Skin of body (tissue), 3 donors: ENCODE measurements at places on chromosomes 7 and 10. TPM values are rescaled to one million over a fixed set of nuclear protein-coding genes. Genes with fewer than 3 reads are reported as not detected.

Gene OR2A12
- total RNA-seq, result not detected

Gene SPDYE1
- total RNA-seq, result 0.10 TPM

Gene LHPP
- 7.7 TPM for total RNA-seq

Gene TEX47
- total RNA-seq, result not detected

Gene ASAH2
- 0.49 TPM for total RNA-seq

Gene CALCR
- 0.49 TPM for total RNA-seq

Gene CRYGN
- total RNA-seq, result not detected

Gene TMEM270
- total RNA-seq, result not detected

Gene ACSM6
- 4.5 TPM for total RNA-seq

Gene SLC18A3
- total RNA-seq, result not detected

Gene PLA2G12B
- not detected for total RNA-seq

Gene C7orf57
- 0.10 TPM for total RNA-seq

Gene GBX1
- 0.30 TPM for total RNA-seq

Gene PRKAG2
- 15.2 TPM for total RNA-seq

Gene ZNF467
- total RNA-seq, result 3.6 TPM

Gene KLF14
- total RNA-seq, result 0.89 TPM

Gene COL13A1
- 10.1 TPM for total RNA-seq

Gene PLPP4
- total RNA-seq, result 5.3 TPM

Gene SSC4D
- 0.89 TPM for total RNA-seq

Gene CNPY1
- total RNA-seq, result 0.10 TPM

Gene SLC35G1
- total RNA-seq, result 3.2 TPM

Gene ZDHHC4
- 30.3 TPM for total RNA-seq

Gene PRDX3
- 92.0 TPM for total RNA-seq

Gene CDC14C
- not detected for total RNA-seq

Gene GPR85
- 1.9 TPM for total RNA-seq

Gene LBX1
- 0.20 TPM for total RNA-seq

Gene CALML5
- total RNA-seq, result 133 TPM

Gene RBP4
- total RNA-seq, result 55.5 TPM

Gene GNAI1
- total RNA-seq, result 77.6 TPM

Gene CLRN3
- 0.39 TPM for total RNA-seq

Gene CACNB2
- 2.6 TPM for total RNA-seq

Gene EGR2
- 14.9 TPM for total RNA-seq

Gene TAS2R60
- total RNA-seq, result not detected

Gene PRKCQ
- 2.7 TPM for total RNA-seq
